ENCODE measurements at places on chromosomes 3 and 15. TPM values are rescaled to one million over a fixed set of nuclear protein-coding genes. Genes with fewer than 3 reads are reported as not detected.

ATP8B4 gene
- polyA plus RNA-seq = 8.3 TPM

SPTSSB gene
- polyA plus RNA-seq = 3.3 TPM

CASR gene
- 0.43 TPM for polyA plus RNA-seq

PCSK6 gene
- 10.1 TPM for polyA plus RNA-seq

SLC6A11 gene
- 0.18 TPM for polyA plus RNA-seq

CHRD gene
- 2.5 TPM for polyA plus RNA-seq

ANKRD63 gene
- polyA plus RNA-seq = not detected

PRICKLE2 gene
- polyA plus RNA-seq = 1.2 TPM

DAZL gene
- polyA plus RNA-seq = 0.16 TPM

POLR2H gene
- polyA plus RNA-seq = 117 TPM

SCAANT1 gene
- polyA plus RNA-seq = not detected

CAMK2N2 gene
- polyA plus RNA-seq = 0.14 TPM

ADCY5 gene
- polyA plus RNA-seq = 1.7 TPM

PPP1R14D gene
- polyA plus RNA-seq = 1.2 TPM

GXYLT2 gene
- polyA plus RNA-seq = 2.9 TPM

UPK1B gene
- 8.6 TPM for polyA plus RNA-seq

INKA1 gene
- 5.2 TPM for polyA plus RNA-seq

LOXL1 gene
- 6.7 TPM for polyA plus RNA-seq

TXNRD3 gene
- 9.9 TPM for polyA plus RNA-seq

TIMP4 gene
- polyA plus RNA-seq = 4.2 TPM

SLC15A2 gene
- polyA plus RNA-seq = 3.2 TPM

CORO2B gene
- polyA plus RNA-seq = 1.3 TPM

CFAP100 gene
- polyA plus RNA-seq = 0.11 TPM

NGRN gene
- polyA plus RNA-seq = 55.4 TPM

GOLGA8J gene
- polyA plus RNA-seq = 0.05 TPM

Data from thymus (tissue), 14 donors.